Fibroblast of lung (primary cell): ENCODE measurements at places on chromosomes 1 and 21.

DNA sequence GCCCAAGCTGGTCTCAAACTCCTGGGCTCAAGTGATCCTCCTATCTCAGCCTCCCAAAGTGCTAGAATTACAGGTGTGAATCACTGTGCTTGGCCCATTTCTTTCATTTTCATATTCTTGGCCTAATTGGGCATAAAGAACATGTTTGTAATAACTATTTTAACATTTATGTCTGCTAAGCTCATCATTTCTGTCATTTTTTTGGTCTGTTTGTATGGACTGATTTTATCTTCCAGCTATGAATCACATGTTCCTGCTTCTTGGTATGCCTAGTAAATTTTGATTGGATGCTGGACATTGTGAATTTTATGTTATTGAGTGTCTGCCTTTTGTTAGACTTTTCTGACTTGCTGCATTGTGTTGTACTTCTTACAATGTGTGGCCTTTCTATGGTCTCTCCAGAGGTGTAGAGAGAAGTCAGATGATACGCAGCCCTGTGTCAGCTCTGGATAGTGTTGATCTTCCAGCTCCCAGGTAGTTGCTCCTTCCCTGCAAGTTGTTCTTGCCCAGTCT lies 39.0 kb upstream of the PPM1J start:
- peaks cover 4% of the 10 kb centered on the region for H3K27me3 ChIP-seq
- H3K36me3 ChIP-seq = no peaks in the 10 kb centered on the region
- H3K4me1 ChIP-seq = no peaks in the 10 kb centered on the region
- DNase-seq = no peak
- H3K4me3 ChIP-seq = no peak overlapping the region
- no peak overlapping the region for H3K27ac ChIP-seq

GRCh38 chr21:22544747-22545146 lies 1546.5 kb downstream of the NCAM2 start:
- no peaks in the 10 kb centered on the region for H3K36me3 ChIP-seq
- H3K4me1 ChIP-seq = no peaks in the 10 kb centered on the region
- H3K27me3 ChIP-seq = no peaks in the 10 kb centered on the region
- no peak overlapping the region for H3K4me3 ChIP-seq
- DNase-seq = no peak
- H3K27ac ChIP-seq = no peak overlapping the region

DNA sequence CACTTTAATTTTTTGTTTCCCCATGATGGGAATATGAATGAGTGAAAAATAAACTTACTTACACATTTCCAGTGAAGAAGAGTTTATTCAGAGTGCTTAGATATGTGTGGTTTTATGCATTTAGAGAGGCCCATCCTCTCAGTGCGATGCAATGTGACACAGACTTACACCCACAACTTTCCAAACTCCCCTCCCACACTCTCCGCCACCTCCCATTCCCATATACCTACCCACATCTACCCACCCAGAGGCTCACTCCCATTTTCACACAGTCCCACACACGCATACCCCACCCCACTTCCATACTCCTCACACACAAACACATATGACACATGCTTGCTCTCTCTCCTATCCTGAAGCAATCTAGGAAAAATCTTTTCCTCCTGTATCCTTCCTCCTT lies 21.9 kb upstream of the KANK4 start:
- no peak for DNase-seq
- H3K36me3 ChIP-seq = no peaks in the 10 kb centered on the region
- no peaks in the 10 kb centered on the region for H3K4me1 ChIP-seq
- no peaks in the 10 kb centered on the region for H3K27me3 ChIP-seq
- no peak overlapping the region for H3K27ac ChIP-seq

DNA sequence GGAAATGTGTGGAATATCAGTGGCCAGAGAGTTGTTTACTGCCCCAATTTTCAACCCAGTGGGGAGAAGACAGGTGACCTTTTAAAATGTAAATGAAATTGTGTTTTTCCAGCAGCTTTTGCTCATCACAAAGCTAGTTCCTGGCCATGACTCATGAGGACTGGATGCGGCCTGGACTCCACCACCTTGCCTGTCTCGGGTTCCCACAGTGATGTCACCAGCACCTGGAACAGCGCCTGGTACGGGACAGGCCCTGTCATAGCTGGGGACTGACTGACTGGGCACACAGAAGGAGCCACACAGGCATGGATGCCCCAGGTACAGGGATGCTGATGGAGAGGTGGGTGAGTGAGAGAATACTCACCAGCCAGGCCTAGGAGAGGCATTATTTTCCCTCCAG lies 277.1 kb downstream of the AJAP1 start:
- no peak overlapping the region for H3K27ac ChIP-seq
- H3K36me3 ChIP-seq = no peaks in the 10 kb centered on the region
- no peaks in the 10 kb centered on the region for H3K4me1 ChIP-seq
- H3K4me3 ChIP-seq = no peak overlapping the region

DNA sequence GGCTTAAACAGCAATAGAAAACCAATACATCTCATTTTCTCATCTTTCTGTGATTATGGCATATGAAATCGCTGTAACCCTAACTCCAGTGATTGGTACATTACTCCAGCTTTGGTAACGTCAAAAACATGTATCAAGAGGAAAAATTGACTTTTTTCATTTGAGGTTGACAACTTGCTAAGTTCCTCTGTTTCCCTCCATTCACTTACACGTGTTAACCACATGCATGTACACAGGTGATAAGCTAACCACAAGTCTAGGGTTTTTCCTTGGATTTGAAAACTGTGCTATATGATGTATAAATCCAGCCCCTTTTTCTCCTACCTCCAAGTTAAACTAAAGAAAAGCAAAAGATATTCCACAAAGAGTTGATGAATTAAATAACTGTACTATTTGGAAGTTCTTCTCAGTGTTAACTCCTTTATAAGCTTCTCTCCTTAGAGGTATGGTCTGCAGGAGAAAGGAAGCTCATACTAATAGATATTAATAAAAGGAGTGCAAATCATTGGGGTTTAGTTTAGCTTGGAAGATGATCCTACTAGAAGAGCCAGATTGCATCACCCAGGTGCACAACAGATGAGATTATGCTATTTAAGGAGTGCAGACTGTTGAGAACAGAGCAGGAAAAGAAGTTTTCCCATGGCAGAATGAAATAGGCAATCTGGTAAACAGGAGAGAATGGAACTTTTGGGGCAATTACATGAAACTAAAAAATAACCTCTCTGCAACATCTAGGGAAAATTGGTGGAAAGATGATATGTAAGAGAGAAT lies 277.9 kb downstream of the GRIK1 start:
- H3K27me3 ChIP-seq = no peaks in the 10 kb centered on the region
- DNase-seq = no peak
- no peak overlapping the region for H3K4me3 ChIP-seq
- H3K4me1 ChIP-seq = no peaks in the 10 kb centered on the region

DNA sequence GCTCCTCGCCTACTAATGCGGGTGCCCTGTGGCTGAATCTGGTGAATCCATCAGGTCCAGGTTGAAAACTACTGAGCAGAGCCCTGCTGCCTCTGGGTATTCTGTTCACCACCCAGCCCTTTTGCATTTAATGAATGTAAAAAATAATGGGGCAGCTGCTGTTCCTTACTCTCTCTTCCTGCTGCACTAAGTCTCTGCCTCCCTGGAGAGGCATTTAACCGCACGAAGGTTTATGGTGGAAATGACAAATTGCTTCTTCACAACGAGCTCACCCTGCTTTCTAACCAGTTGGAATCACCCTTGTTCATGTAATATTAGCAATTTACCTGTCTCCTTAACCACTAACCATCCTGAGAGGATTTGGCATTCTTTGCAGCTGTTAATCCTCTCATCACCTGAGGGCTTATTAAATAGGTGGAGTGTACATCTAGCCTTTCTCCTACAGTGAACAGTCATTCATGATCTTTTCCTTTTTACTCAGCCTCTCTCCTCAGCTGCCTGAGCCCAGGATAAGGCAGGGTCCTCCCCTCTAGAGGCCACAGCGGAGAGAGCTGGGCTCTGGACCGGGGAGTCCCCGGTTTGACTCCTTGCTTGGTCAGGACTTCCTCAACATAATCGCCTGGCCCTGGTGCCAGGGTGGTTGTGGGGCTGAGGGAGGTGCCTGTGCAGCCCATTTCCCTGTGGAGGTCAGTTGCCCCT lies 97.6 kb downstream of the NOS1AP start:
- H3K27ac ChIP-seq = no peak overlapping the region
- H3K36me3 ChIP-seq = no peaks in the 10 kb centered on the region
- no peak for DNase-seq
- no peak overlapping the region for H3K4me3 ChIP-seq
- peaks cover 14% of the 10 kb centered on the region for H3K27me3 ChIP-seq

GRCh38 chr1:66539491-66539890 lies 5.5 kb downstream of the SGIP1 start:
- no peaks in the 10 kb centered on the region for H3K27me3 ChIP-seq
- no peaks in the 10 kb centered on the region for H3K36me3 ChIP-seq
- no peak for DNase-seq

GRCh38 chr1:198234520-198235251 lies 77.9 kb downstream of the NEK7 start:
- no peaks in the 10 kb centered on the region for H3K27me3 ChIP-seq
- peaks cover 4% of the 10 kb centered on the region for H3K4me1 ChIP-seq
- peak overlapping the region; percentile 51 for H3K27ac ChIP-seq
- no peaks in the 10 kb centered on the region for H3K36me3 ChIP-seq
- peak; percentile 62 for DNase-seq

DNA sequence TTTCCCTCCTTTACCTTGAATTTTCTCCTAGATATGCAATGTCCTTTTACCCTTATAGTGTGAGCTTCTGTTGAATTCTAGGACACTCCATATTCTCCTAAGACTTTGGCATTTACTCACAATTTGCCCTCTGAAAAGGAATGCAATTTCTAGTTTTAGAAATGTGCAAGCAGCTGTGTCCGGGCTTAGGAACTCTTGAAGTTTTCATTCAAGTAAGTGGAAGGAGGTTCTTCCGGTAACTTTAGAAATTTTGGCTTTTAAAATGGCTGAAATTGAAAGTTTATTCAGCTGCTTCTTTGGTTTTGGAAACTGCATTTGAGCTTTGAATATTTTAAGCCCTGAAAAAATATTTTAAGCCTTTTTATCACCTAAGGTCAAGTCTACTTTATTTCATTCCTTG lies 56.3 kb downstream of the DPH5 start:
- H3K36me3 ChIP-seq = no peaks in the 10 kb centered on the region
- H3K27me3 ChIP-seq = no peaks in the 10 kb centered on the region
- H3K4me1 ChIP-seq = no peaks in the 10 kb centered on the region
- DNase-seq = no peak
